ENCODE measurements at places on chromosomes 3 and 15.

- no peak for DNase-seq
These were observed 63.3 kb downstream of the RBM6 start for GRCh38 chr3:50003216-50003615.

- no peak for DNase-seq
These were observed 339.1 kb downstream of the KCNH8 start for GRCh38 chr3:19487386-19487785.

- no peak for DNase-seq
These were observed 46.9 kb downstream of the PIK3R4 start for GRCh38 chr3:130699765-130700164.

DNA sequence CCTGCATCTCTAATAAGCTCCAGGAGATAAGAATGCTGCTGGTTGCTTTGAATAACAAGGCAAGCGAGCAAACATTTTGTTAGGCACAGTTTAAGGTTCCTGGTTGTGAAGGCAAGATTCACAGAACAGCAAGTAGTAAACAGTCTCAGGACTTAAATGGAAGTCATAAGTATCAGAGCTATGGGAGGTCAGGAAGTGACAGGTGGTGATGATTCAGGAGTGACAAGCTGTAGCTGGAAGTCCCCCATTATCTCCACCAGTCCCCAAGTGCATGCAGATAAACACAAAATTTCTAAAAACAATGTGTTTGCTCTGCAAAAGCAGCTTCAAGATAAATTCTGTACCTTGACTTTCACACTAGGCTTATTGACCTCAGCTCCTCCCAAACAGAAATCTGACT lies 3.3 kb downstream of the FETUB start:
- no peak for DNase-seq

DNA sequence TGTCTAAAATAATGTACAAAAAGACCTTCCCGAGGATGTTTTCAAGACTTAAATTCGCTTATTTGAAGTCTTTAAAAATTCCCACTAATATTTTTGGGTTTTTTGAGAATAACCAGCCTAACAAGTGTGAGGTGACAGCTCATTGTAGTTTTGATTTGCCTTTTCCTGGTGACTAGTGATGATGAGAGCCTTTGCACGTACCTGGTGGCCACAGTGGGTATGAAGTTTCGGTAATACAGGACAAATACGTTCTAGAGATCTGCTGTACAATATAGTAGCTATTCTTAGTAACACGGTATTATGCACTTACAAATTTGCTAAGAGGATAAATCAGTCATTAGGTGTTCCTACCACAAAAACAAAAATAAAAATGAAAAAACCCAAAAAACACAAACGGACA lies 124.9 kb downstream of the GRM7 start:
- DNase-seq: no peak

- no peak for DNase-seq
These were observed 28.7 kb downstream of the LRRK1 start for GRCh38 chr15:100947760-100948429.

DNA sequence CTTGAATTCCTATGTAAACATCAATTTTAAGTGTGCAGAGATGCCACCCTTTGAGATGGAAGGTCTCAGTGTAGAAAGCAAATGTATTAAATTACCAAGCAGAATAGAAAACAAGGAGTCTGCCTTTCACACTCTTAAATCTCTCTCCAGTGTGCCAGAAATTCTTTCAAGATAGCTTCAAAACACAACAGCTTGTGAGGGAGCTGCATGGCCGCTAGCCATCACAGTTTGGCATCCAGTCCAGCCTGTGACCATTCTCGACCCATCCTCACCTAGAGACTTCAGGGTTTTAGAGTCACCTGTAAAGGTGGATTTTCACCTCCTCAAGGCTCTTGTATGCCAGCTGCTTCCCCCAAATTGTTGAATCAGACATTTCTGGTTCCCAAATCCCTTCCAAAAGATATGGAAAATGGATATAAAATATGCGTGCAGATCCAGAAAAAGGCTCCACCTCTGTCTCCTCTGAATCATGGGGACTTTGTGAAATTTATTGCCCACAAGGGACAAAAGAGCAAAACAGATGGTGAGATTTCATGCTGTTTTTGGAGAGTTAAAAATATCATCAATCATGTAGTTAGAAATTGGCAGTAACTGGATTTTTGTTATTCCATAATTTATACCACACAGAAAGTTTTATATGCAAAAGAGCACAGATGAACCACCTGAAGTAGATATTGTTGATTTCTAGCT lies 114.2 kb upstream of the THRB start:
- no peak for DNase-seq

GRCh38 chr3:41088882-41089281 lies 110.4 kb upstream of the CTNNB1 start:
- no peak for DNase-seq

GRCh38 chr3:172118019-172118418 lies 78.6 kb downstream of the FNDC3B start:
- DNase-seq: no peak

DNA sequence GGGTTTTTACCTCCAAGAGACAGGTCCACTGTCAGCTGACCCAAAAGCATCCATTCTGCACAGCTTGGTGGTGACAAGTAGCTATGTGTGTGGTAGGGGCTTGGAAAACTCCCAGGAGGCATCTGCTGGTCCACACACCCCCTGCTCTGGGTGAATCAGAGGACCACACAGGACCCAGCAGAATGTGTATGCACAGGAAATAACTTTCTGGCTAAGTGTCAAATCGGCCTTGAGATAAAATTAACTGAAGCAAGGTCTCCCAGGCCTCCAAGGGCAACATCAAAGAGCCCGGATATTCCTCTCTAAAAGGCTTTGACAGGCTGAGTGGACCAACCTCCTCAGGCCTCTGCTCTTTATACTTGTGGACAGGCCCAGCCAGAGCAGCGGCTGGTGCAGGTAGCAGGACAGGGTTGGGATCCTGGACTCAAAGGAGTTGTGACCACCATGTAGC lies 66.5 kb downstream of the CTNNB1 start:
- no peak for DNase-seq

DNA sequence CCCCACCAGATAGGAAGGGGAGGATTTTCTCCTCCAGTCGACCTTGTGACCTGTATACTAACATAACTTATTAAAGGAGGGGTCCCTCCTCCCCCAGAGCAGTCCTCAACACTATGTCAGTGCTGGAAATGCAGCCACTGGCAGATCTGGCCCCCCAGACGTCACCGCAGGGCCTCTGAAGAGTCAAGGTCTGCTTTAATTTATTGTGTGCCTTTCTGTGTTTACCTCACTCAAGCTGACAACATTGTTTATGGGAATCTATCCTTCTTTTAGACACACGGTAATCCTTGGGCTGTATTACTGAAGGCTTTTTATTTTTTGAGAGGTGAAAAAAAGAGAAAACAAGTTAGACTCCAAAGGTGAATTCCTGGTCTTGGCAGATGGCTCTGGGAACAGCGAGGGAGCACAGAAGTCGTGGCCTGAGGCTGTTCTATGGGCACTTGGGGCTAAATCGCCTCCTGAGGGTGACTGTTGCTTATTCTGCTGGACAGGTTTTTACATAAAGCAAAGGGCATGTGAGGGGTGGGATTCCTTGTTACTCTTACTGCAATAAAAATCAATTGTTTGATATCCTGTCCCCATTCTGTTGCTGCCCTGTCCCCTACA lies 13.5 kb upstream of the NR2C2 start:
- DNase-seq: no peak

GRCh38 chr15:79314811-79315210 lies 3.9 kb downstream of the TMED3 start:
- DNase-seq: no peak

DNA sequence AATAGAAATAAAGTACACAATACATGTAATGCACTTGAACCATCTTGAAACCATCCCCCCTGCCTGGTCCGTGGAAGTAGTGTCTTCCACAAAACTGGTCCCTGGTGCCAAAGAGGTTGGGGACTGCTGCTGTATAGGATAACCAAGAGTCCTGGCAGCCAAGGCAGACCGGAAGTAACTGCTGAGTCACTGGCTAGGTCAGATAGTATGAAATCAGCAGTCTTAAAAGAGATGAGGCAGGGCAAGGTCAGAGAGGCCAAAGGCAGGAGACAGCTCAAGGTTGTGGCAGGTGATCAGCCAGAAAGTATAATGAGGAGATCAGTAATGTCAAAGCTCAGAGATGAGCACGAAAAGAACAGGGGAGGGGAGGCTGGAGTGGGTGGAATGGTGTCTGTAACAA lies 60.2 kb downstream of the MAP3K13 start:
- DNase-seq: no peak

DNA sequence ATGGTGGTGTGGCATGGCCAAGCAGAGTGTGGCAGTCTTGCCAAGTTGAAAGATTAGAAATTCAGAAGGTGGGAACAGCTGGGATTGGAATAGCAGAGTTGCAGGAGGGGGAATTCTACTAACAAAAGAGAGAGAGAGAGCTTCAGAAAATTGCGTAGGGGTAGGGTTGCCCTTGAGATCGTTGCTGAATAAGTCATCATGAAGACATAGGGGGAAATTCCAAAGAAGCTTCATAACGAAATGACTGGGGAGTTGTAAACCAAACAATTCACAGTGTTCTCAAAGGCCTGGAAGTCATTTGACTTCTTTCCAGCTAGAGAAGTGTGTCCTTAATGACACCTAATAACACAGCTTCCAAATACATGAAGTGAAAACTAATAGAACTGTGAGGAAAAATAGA lies 26.3 kb upstream of the TIPARP start:
- DNase-seq: no peak

GRCh38 chr3:31448882-31449243 lies 83.9 kb upstream of the STT3B start:
- DNase-seq: no peak

GRCh38 chr3:194294199-194294894 lies 56.8 kb downstream of the CPN2 start:
- no peak for DNase-seq

DNA sequence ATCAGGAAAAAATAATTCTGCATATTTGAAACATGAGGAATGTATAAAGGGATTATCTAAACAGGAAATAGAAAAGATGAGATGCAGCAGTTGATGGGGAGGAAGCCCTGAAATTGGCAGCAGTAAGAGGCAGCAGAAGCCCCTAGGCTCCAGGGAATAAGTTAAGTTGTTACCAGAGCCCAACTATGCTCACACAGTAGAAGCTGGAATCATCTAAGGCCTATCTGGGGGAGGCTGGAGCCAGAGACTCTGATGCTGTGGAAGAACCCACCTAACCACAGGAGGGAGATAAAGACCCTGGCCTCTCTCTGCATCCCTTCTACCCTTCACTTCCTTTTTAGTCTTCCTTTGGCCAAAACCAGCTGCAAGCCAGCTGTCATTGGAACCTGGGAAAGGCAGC lies 519.7 kb downstream of the DIPK2A start:
- no peak for DNase-seq

DNA sequence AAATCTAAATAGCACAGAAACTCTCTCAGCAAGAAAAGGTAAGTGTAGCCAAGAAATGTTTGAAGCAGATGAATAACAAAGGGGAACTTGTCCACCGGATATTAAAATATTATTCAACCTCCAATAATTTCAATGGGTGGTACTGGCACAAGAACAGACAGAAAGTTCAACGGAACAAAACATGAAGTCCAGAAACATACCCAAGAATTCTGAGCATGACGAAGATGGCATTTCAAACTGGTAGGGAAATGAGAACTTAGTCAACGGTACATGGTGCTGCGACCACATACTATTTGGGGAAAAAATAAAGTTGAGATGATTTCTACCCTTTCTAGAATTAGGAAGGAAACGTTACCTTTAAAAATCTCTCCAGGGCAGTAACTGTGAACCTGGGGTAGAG lies 5.5 kb downstream of the CHSY1 start:
- DNase-seq: no peak

DNA sequence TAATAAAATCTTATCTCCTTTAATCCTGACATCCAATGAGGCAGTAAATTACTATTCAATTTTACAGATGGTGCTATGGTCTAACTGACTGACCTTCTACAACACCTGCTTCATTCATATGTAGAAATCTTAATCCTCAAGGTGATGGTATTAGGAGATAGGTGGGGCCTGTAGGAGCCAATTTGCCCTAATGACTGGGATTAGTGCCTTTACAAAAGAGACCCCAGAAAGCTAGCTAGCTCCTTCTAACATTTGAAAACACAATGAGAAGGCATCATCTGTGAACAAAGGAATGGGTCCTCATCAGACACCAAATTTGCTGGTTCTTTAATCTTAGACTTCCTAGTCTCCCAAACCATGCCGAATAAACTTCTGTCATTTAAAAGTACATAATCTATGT lies 137.4 kb upstream of the UBP1 start:
- DNase-seq: no peak

DNA sequence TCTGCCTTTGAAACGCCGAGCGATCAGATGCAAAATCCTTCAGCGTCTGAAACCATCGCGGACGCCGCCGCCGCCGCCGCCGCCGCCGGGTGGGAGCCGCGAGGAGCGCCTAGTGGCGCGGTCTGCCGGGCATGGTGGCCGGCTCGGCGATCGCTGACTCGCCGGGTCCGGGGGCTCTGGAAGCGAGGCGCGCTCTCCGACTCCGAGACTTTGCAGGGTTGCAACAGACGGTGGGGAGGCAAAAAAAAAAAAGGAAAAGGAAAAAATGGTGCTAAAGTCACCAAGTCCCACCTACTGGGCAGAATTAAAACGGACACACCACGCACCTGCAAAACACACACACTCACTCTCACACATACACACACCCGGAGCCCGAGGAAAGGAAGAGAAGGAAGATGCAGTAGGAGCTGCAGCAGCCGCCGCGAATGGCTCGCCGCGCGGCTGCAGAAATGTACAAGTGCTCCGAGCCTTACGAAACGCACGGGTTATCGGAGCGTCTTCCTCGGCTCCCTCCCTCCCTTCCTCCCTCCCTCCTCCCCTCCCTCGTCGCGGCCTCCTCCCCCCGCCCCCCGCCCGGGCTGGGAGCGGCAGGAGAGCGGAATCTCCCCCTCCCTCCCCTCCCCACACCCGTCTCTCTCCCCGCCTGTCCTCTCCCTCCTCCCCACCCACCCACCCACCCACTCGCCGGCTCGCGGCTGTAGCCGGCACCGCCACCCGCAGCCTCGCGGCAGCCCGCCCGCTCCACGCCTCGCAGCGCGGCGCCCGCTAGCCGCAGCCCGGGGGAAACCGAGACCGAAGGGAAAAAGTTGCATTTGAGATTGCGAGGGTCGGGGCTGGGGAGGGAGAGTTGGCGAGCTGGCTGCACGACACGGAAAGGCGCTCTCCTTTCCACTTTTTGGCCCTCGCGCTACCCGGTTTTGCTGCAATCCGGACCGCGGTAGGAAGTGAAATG lies at the start of gene NTRK3:
Gene NTRK3, minus strand, starts transcription at position 461 of the 952 bp plus-strand sequence. CDS start 586 bp downstream, outside the sequence.
- DNase-seq: no peak

GRCh38 chr3:40299721-40300335 lies 9.7 kb upstream of the EIF1B start:
- no peak for DNase-seq

DNA sequence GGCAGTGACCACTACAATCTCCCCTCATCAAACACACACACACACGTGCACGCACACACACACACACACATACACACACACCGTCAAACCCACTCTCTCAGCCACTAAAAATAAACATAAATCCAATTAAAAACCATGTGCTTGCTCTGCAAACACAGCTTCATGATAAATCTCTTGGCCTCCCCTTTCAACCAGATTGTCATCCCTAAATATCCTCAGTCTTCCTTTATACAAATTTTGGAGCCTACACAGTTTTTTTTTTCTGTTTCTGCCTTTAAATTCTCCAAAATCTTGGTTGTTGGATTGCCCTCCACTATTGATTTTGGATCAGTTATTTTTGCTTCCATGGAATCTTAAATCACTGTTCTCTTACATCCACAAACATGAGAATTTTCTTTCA lies 245.6 kb downstream of the SATB1 start:
- DNase-seq: no peak
